ENCODE measurements at places on chromosomes 12 and 14.

GRCh38 chr14:61358554-61359226 is 37.3 kb downstream of the PRKCH start:
- DNase-seq, result no peak

DNA sequence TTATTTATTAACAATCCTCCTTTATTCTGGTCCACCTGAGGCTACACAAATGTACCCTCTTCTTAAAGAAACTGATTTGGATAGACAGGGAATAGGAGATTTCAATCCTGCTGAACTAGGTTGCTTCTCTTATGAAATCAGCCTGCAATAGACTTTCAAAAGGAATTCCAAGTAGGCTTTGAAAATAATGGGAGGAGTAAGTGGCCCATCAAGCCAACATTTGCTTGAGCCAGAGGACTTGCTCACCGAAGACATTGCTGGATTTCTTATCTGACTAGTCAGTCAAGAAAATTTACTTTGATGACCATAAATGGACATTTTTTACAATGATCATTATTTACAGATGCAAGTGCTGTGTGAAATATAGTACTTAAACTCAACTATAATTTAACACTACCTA is 82.8 kb upstream of the RASSF8 start:
- DNase-seq, result no peak

GRCh38 chr12:27399074-27399473 is 47.5 kb upstream of the SMCO2 start:
- DNase-seq, result no peak

DNA sequence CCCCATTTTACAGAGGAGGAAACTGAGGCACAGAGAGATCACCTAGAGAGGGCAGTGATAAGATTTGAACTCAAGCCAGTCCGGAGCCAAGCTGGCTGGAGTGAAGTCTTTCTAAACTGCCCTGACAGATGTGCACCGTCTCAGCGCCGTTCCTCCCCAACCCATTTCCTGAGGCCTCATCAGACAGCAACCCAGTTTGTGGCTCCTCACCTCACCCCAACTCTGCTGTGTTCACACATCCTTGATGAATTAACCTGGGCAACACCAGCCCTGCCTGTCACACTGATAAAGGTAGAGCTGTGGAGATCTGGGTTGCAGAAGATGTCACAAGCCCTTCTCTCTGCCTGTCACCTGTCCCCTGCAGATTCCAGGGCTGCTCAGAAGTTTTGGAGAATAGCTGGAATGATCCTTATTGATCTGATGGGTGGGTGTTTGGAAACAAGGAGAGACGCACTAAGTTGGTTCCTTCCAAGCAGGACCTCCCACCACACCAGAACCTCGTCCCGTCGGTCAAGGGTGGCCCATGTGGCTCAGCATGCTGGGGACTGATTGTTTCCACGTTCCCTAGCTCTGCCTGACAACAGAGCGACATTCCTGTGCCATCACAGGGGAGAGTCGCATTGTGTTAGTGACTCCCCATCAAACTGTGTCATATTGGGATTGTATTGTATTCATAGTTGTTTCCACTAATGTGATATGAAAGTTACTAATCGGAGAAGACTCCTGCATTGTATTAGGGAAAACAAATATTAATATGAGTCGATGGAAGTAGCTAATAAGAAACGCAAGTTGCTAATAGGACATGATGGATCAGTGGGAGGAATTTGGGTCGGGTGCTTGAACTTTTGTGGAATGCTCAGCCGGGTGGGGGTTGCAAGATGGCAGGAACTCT is 200.6 kb downstream of the PHETA1 start:
- DNase-seq, result no peak

DNA sequence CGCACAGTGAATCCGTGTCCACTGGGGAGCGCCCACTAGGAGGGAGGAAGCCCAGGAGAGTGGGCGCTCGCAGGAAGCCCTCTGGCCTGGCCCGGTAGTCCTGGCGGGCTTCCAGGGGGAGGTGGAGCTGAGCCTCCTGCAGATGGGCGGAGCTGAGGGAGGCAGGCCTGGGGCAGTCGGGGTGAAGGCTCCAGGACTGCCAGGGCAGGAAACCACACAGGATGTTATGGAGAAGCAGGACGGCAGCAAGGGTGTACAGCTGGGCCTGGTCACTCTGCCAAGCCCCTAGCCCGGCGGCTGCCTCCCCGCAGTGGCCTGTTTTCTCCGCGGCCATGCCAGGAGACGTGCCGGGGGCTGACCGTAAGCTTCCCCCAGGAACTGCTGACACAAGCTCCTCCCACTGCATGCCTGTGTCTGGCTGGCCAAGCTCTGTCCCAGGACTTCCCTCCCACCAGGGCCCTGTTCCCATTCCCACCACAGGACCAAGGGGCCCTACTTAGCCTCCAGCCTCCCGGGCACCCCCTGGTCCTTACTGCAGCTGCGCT is 143.4 kb upstream of the C14orf180 start:
- DNase-seq, result peak; percentile 26

GRCh38 chr14:39015360-39015961 is 87.6 kb downstream of the SEC23A start:
- peak; percentile 48 for DNase-seq

DNA sequence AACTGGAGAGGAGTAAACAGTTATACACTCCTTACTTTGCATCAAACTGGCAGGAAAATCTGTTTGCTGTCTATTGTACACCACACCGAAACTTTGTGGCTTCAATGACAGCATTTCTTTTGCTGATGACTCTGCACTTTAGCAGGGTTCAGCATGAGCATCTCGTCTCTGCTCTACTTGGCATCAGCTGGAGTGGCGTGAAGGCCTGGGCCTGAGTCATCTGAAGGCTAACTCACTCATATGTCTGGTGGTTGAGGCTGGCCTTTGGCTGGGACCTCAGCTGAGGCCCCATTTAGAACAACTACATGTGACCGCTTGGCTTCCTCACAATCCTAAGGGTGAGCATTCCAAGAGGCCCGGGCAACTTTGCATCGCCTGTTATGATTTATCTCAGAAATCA is 28.7 kb upstream of the REP15 start:
- no peak for DNase-seq

GRCh38 chr12:114920771-114921554 is 237.0 kb upstream of the TBX3 start:
- no peak for DNase-seq

DNA sequence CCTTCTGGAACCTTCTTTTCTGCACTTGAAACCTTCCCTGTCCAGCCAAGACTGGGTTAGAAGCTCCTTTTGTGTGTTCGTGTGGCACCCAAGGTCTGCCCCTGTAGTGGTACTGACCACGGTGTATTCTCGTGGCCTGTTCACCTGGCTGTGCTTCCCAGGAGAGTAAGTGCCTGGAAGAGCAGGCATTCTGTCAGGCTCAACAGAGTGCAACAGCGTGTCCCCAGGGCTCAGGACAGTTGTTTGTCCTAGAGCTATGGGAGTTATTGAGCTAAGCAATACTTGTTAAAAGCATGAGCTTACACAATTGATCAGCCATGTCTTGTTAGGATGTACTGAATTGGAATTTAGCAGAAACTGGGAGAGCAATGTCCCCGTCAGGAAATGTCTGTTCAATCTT is 12.9 kb upstream of the SLC38A2 start:
- no peak for DNase-seq

DNA sequence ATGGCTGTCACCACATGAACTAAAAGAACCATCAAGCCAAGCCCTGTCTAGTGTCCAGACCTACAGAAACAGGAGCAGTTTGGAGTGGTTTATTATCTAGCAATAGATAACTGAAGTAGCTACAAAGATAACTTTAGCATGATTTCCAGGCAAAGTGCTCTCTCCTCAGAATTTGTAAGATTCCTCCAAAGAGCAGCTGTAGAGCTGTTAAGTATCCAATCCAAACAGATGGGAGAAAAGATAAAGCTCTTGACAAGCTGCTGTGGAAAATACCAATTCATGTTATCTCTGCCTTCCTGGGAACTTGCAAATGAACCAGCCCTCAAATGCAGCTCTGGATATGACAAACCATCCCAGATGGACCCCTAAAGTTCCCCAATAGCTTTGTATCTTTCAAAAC is 78.9 kb upstream of the RESF1 start:
- DNase-seq, result no peak

DNA sequence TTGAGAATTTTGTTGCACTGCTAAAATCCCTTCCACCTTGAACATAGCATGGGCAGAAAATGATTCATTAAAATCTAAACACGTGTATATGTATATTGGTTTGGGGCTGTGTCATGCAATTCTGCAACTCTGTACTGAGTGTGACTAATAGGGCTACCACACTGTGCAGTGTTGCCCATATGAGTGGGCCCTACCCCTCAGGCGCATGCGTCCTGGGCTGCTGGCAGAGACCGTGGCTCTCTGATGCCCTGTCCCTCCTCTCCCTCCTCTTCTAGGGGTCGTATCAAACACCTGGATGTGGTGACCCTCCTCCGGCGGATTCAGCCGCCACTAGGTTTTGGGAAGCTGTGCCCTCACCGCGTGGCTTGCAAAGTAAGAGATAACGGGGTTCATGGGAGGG is 128.4 kb upstream of the FKBP4 start:
- no peak for DNase-seq

- DNase-seq, result no peak
These were observed 49.3 kb upstream of the SLC38A4 start for GRCh38 chr12:46875095-46875494.

DNA sequence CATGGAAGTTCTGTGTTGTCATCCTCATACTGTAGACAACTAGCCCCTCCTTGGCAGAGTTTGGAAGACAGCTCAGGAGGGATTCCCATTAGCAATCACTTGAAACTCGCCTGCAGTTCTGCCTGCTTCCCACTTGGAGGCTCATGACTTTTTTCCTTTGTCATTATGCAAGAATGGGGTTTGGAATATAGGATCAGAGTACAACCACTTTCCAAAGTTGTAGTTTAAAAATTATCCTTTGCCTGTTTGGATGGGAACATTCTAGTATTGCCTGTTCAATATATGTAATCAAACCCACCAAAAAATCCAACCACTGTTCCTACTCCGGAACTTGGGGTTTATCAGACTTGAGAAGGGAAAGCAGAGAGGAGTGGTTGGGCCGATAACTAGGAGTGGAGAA is 2.1 kb upstream of the GPD1 start:
- no peak for DNase-seq

GRCh38 chr14:22991852-22992251 is 9.5 kb upstream of the AJUBA start:
- no peak for DNase-seq

- no peak for DNase-seq
These were observed 266.6 kb downstream of the ADGRD1 start for GRCh38 chr12:131220331-131220685.

DNA sequence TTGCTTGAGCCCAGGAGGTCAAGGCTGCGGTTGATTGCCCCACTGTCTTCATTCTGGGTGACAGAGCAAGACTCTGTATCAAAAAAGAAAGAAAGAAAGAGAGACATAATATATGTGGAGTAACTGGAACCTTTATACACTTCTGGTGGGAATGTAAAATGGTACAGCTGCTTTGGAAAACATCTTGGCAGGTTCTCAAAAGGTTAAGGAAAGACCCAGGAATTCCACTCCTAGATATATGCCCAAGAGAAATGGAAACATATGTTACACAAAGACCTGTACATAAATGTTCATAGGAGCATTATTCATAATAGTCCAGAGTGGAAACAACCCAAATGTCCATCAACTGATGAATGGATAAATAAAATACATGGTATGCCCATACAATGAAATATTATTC is 7.2 kb downstream of the RBMS2 start:
- no peak for DNase-seq

- DNase-seq, result no peak
These were observed 62.2 kb downstream of the PPP1R36 start for GRCh38 chr14:64612021-64612380.

DNA sequence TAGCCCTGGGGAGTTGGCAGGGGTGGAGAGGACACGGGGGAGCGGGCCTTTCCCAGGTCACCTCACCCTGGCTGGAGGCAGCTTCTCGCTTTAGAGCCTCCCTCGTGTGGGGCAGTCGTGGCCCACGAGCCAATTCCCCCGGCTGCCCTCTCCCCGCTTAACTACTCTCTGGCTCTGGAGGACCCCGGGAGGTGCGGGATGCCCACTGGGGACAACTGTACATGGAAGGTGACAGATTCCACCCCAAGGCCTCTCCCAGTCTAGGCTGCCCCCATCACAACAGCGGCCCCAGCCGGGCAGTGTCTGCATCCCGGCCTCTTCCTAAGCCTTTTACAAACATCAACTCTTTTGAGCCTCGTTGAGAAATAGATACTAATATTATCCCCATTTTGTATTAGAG is 78.1 kb downstream of the KIF26A start:
- DNase-seq, result no peak

DNA sequence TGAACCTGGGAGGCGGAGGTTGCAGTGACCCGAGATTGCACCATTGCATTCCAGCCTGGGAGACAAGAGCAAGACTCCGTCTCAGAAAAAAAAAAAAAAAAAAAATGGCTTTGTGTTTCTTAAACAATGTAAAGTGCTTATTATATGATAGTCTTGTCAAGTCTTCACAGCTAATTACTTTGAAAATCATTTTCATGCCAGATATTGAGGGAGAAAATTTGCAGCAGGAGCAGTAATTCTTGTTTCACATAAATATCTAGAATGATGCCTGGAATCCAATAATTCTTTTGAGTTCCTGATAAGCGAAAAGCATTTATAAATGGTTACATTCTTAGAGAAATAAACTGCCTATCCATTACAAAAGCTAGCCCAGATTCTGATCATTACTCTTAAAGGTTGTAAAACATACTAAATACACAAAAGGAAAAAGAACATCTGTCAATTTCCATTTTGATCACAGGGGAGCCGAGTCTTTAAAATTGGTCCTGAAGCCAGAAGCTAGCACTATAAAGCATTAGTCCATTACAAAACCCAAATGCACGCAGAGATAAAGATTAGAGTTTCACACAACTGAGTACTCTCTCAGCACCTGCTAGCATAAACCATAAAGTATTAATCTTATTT is 50.3 kb downstream of the IFT81 start:
- DNase-seq, result no peak

- DNase-seq, result no peak
These were observed 3.6 kb upstream of the ELK3 start for GRCh38 chr12:96190413-96191108.

GRCh38 chr14:103549361-103550311 is 12.8 kb downstream of the BAG5 start:
- no peak for DNase-seq

GRCh38 chr12:65372574-65372973 is 94.1 kb downstream of the MSRB3 start:
- no peak for DNase-seq

DNA sequence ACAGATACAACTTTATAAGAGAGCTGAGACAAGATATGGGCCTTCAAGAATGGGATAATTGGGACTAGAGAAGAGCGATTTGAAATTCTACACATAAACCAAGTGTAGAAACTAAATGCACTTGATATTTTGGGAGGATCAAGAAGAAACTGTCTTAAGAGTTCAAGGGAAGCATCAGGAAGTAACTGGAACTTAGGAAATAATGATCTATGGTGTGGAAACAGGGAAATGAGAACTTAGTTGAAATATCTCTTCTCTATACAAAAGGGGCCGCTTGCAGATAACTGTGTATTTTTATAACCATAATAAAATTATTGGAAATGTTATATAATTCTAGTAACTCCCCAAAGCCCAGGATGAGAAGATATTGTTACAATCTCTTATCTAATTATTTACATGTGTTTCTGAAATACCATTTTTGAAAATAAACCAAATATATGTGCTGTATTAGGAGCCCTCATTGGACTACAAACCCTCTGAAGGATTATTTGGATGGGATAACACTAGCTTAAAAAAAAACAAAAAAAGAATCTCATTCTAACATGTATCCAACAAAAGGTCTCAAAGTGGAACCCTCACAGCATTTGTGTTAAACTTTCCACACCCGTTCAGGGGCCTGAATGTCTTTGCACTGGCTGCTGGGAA is 84.7 kb upstream of the FLRT2 start:
- DNase-seq, result no peak

All from SHP77 treated with DMSO at 0.1 percent for 48 hours (cell line).